ENCODE measurements at places on chromosomes 6 and 20.

- DNase-seq, result no peak
- no peaks in the 10 kb centered on the region for H3K36me3 ChIP-seq
- H3K27me3 ChIP-seq, result no peaks in the 10 kb centered on the region
These were observed 10.3 kb downstream of the PREX1 start for GRCh38 chr20:48817367-48818030.

GRCh38 chr6:33061987-33062386, 11.5 kb downstream of the HLA-DPA1 start:
- peaks cover 8% of the 10 kb centered on the region for H3K27me3 ChIP-seq
- H3K27ac ChIP-seq, result no peak overlapping the region
- no peaks in the 10 kb centered on the region for H3K4me1 ChIP-seq
- DNase-seq, result no peak

- H3K4me1 ChIP-seq, result peaks cover 14% of the 10 kb centered on the region
- peak; percentile 58 for DNase-seq
- H3K27ac ChIP-seq, result no peak overlapping the region
- H3K4me3 ChIP-seq, result no peak overlapping the region
These were observed 23.3 kb downstream of the NAPB start for GRCh38 chr20:23397961-23398360.

GRCh38 chr6:133460101-133460500, 218.9 kb downstream of the EYA4 start:
- no peaks in the 10 kb centered on the region for H3K36me3 ChIP-seq
- H3K4me3 ChIP-seq, result no peak overlapping the region
- H3K27me3 ChIP-seq, result no peaks in the 10 kb centered on the region
- H3K27ac ChIP-seq, result no peak overlapping the region
- DNase-seq, result no peak
- H3K4me1 ChIP-seq, result no peaks in the 10 kb centered on the region

GRCh38 chr6:113653275-113653674, 203.9 kb upstream of the MARCKS start:
- H3K4me1 ChIP-seq, result peaks cover 33% of the 10 kb centered on the region
- no peak overlapping the region for H3K4me3 ChIP-seq
- no peak for DNase-seq
- no peak overlapping the region for H3K27ac ChIP-seq

DNA sequence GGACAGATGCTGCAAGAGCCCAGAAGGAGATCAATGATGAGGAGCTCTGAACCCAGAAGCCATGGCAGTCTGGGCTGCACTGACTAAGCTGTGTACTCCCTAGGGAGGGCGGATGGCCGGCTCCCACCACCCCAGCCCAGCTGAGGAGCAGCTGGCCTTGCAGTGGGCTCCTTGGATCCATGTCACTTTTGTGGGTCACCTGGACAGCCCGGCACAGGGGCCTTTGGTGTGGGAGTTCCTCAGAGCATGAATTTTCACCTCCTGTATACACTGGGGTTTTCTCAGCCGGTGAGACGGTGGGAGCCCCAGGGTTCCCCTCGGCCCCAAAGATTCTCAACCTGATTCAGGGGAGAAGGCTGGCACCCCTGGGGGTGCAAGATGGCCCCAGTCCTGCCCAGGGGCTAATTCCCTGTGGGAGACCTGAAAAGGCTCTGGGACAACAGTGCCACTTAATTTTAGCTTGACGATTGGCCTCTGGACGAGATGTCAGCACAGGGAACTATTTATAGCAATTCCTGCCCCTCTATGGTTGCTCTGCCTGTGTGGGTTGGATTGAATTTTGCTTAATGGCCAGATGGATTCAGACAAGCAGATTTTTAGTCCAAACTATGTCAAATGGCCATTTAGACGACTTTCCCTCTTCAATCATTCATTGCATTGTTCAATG, 121.6 kb upstream of the PMEPA1 start:
- no peak overlapping the region for H3K4me3 ChIP-seq
- peak; percentile 61 for DNase-seq
- H3K27me3 ChIP-seq, result peaks cover 4% of the 10 kb centered on the region
- H3K4me1 ChIP-seq, result peaks cover 7% of the 10 kb centered on the region

GRCh38 chr6:158552796-158553138, 7.1 kb upstream of the TMEM181 start:
- no peaks in the 10 kb centered on the region for H3K36me3 ChIP-seq
- H3K27ac ChIP-seq, result peak overlapping the region; percentile 75
- no peak overlapping the region for H3K4me3 ChIP-seq
- no peak for DNase-seq

- no peaks in the 10 kb centered on the region for H3K27me3 ChIP-seq
- no peak overlapping the region for H3K4me3 ChIP-seq
- H3K4me1 ChIP-seq, result no peaks in the 10 kb centered on the region
- peaks cover 4% of the 10 kb centered on the region for H3K36me3 ChIP-seq
- DNase-seq, result no peak
These were observed 122.5 kb downstream of the DST start for GRCh38 chr6:56520218-56520617.

DNA sequence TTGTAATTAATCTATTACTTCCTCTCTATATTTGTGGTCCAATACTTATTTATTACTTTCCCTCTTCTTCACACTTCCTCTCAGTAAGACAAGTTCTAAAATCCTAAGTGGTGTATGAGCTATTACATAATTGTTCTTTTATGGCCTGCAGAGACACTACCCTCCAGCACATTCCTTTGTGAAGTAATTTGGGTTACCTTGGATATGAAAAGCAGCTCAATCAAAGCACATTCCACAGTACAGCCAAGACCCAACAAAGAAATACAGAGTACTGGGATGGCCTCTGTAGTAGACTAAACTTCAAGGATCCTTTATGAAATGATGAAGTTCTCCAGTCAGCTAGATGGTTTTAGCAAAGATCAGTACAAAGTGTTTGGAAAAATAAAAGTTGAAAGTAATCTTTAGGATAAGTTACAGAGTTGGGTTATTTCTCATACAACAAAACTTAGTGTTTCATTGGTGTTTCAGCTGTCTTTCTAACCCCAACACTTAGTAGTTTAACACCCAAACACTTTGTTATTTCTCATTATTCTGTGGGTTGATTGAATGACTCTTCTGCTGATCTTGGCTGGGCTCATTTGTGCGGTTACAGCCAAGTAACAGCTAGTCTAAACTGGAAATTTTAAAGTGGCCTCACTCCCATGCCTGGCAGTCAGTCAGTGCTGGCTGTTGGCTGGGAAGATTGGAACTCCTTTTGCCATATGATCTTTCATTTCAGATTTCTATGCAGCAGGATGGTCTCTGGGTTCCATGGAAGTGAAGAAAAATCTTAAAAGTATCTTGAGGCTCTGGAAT, 161.5 kb upstream of the POU3F2 start:
- no peaks in the 10 kb centered on the region for H3K36me3 ChIP-seq
- no peak overlapping the region for H3K4me3 ChIP-seq
- H3K4me1 ChIP-seq, result no peaks in the 10 kb centered on the region
- H3K27me3 ChIP-seq, result no peaks in the 10 kb centered on the region
- DNase-seq, result no peak

- H3K4me3 ChIP-seq, result no peak overlapping the region
- H3K36me3 ChIP-seq, result peaks cover 2% of the 10 kb centered on the region
- H3K4me1 ChIP-seq, result peaks cover 3% of the 10 kb centered on the region
- H3K27ac ChIP-seq, result no peak overlapping the region
- H3K27me3 ChIP-seq, result no peaks in the 10 kb centered on the region
These were observed 28.7 kb upstream of the AAR2 start for GRCh38 chr20:36207602-36208001.

GRCh38 chr6:85463621-85464259, 13.9 kb downstream of the NT5E start:
- H3K27ac ChIP-seq, result no peak overlapping the region
- H3K27me3 ChIP-seq, result no peaks in the 10 kb centered on the region
- no peaks in the 10 kb centered on the region for H3K4me1 ChIP-seq

GRCh38 chr6:137320271-137320670, 101.1 kb upstream of the IFNGR1 start:
- no peaks in the 10 kb centered on the region for H3K27me3 ChIP-seq
- no peak overlapping the region for H3K4me3 ChIP-seq
- no peaks in the 10 kb centered on the region for H3K4me1 ChIP-seq

- no peaks in the 10 kb centered on the region for H3K27me3 ChIP-seq
- no peak overlapping the region for H3K4me3 ChIP-seq
- peaks cover 11% of the 10 kb centered on the region for H3K4me1 ChIP-seq
- peak; percentile 76 for DNase-seq
- H3K27ac ChIP-seq, result no peak overlapping the region
- no peaks in the 10 kb centered on the region for H3K36me3 ChIP-seq
These were observed 4.6 kb upstream of the REV3L start for GRCh38 chr6:111487661-111488060.

DNA sequence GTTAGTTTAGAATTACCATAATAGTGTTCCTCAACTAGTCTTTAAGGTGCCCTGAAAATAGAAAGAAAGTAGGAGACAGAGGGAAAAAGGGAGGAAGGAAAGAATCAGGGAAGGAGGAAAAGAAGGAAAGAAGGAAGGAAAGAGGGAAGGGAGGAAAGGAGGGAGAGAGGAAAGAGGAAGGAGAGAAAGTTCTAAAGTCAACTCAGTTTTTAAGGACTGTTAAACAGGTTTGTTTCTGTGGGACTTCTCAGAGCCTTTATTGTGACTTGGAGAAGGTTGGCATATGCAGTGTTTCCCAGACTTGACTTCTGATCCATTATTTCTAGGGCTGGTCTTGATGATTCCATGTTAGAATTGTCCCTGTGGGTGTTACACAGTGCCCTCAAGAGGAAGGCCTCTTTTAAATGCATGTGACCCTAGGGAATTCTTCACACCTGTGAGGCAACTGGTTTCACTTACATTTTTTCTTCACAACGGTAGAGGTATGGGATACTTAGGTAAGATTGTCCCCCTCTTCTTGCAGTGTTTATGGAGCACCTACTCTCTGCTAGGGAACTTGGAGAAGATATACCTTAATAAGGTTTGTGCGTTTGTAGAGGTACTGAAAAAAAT, 132.7 kb upstream of the GMDS start:
- no peaks in the 10 kb centered on the region for H3K36me3 ChIP-seq
- no peak overlapping the region for H3K4me3 ChIP-seq
- no peak overlapping the region for H3K27ac ChIP-seq
- H3K4me1 ChIP-seq, result no peaks in the 10 kb centered on the region
- no peaks in the 10 kb centered on the region for H3K27me3 ChIP-seq
- DNase-seq, result no peak

- no peak overlapping the region for H3K27ac ChIP-seq
- H3K4me3 ChIP-seq, result no peak overlapping the region
- H3K36me3 ChIP-seq, result no peaks in the 10 kb centered on the region
- DNase-seq, result no peak
These were observed 161.0 kb downstream of the TRMT11 start for GRCh38 chr6:126147291-126147815.

DNA sequence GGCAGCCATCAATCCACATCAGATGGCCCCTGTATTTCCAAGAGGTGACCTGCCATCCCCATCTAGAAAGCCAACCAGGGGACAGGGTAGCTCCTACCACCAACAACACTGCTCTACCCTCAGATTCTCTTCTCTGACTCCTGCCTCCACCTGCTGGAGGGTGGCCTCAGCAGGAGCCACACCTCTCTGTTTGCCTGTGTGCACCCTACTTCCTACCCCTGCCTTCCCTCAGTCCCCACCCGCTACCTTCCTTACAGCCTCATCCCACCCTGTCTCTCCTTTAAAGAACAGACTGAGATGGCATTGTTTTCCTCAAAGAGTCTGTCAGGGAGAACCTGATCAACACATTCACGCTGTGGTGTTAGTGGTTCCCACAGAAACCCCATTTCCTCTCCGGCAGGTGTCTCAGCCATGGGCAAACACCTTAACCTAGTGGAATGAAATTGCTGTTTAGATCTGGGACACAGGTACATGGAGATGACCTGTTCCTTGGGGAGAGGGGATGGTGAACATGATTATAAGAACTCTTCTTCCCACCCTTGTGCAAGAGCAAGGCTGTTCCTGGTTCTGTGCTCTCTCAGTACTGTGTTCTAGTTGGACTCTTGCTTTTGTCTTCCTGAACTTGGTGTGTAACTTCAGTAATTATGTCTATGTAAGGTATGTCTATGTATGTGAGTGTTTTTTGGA, 1.8 kb downstream of the ENTPD6 start:
- H3K4me3 ChIP-seq, result no peak overlapping the region
- H3K4me1 ChIP-seq, result peaks cover 2% of the 10 kb centered on the region
- H3K27ac ChIP-seq, result no peak overlapping the region
- no peaks in the 10 kb centered on the region for H3K27me3 ChIP-seq
- no peaks in the 10 kb centered on the region for H3K36me3 ChIP-seq

DNA sequence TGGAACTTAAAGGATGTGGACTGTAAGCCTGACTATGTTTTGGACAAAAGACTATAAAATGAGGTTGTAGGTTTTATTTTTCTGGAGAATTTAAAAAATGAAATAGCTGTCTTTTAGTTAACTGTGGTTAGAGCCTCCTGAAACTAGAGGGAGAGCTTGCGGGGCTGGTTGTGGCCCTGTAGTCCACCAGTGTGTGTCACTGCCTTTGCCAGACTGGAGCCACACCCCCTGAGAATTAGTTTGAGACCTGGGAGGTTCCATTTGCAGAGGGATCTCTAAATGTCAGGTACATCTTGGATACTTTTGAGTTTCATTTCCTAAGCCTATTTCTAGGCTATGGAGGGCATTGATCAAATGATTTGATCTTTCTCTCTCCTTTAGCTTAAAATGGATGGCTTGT, 20.8 kb downstream of the ZC2HC1B start:
- H3K4me3 ChIP-seq, result no peak overlapping the region
- H3K27ac ChIP-seq, result no peak overlapping the region
- no peaks in the 10 kb centered on the region for H3K36me3 ChIP-seq
- no peaks in the 10 kb centered on the region for H3K27me3 ChIP-seq
- DNase-seq, result no peak
- no peaks in the 10 kb centered on the region for H3K4me1 ChIP-seq

- no peak overlapping the region for H3K4me3 ChIP-seq
- H3K36me3 ChIP-seq, result peaks cover 13% of the 10 kb centered on the region
- H3K4me1 ChIP-seq, result no peaks in the 10 kb centered on the region
- no peak overlapping the region for H3K27ac ChIP-seq
- H3K27me3 ChIP-seq, result no peaks in the 10 kb centered on the region
- no peak for DNase-seq
These were observed 33.5 kb downstream of the WDR27 start for GRCh38 chr6:169668203-169668847.

GRCh38 chr20:44772636-44773035, 27.0 kb downstream of the KCNK15 start:
- no peaks in the 10 kb centered on the region for H3K27me3 ChIP-seq
- no peaks in the 10 kb centered on the region for H3K36me3 ChIP-seq
- no peaks in the 10 kb centered on the region for H3K4me1 ChIP-seq
- DNase-seq, result no peak

Data from cardiac muscle cell (in vitro differentiated cells and primary cell).